ENCODE measurements at places on chromosomes 3 and 15.

DNA sequence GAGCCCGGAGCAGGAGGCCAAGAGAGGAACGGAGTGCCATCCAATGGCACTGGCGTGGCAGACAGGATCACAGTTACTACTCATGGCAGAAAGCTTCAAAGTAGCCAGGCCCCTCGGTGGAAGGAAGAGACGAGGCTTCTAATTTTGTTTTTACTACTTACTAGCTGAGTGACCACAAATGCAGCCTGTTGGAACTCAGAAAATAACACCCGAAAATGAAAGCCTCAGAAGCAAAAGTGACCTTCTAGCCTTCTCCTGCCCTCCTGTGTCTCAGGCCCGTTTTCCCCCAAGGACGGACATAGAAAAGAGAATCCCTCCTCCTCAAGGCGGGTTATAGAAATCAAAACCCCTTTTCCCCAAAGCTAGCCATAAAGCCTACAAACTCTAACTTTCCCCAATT lies 9.9 kb upstream of the STRA6 start:
- DNase-seq = no peak

DNA sequence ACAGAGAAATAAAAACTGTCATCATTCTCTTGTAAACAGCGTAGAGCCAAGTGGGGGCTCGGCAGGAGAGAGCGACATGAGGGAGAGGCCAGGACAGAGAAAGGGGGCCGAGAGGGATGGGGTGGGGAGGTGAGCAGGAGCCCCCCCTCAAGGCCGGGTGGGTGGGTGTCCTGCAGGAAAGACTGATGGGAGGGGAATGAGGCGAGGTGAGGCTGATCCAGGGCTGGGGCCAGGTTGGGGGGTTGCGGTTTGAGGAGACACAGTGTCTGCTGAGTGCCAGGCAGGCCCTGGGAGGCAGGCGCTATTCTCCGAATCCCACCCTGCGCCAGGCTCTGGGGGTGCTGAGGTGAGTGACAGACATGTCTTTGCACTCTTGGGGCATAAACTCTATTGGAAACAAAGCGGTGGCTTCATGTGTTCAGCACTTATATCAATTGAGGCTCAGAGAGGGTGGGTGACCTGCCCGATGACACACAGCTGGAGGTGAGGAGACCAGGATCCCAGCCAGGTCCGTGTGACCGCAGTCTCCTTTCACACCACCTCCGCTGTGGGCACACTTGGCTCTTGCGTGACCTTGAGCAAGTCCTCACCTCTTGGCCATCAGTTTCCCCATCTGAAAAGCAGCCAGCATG lies 19.6 kb upstream of the CSPG4 start:
- DNase-seq = no peak

DNA sequence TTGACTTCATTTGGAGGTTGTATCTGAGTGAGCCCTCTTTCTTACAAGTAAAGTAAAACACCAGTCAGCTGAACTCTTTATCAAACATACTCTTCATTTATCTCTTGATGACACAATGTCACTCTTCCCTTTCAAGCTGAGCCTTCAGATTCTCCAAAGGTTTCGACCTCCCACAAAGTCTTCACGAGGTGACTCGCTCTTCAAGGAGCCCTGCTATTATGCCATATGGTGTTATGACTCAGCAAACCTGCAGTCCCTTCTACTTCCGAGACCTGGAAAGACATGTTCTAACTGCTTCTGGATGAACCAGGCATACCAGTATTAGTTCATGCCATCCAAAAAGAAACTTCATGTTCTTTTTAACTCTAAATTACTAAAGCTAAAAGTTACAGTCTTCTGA lies 23.1 kb downstream of the AADAC start:
- no peak for DNase-seq

GRCh38 chr3:2236203-2236602 lies 137.5 kb downstream of the CNTN4 start:
- no peak for DNase-seq

DNA sequence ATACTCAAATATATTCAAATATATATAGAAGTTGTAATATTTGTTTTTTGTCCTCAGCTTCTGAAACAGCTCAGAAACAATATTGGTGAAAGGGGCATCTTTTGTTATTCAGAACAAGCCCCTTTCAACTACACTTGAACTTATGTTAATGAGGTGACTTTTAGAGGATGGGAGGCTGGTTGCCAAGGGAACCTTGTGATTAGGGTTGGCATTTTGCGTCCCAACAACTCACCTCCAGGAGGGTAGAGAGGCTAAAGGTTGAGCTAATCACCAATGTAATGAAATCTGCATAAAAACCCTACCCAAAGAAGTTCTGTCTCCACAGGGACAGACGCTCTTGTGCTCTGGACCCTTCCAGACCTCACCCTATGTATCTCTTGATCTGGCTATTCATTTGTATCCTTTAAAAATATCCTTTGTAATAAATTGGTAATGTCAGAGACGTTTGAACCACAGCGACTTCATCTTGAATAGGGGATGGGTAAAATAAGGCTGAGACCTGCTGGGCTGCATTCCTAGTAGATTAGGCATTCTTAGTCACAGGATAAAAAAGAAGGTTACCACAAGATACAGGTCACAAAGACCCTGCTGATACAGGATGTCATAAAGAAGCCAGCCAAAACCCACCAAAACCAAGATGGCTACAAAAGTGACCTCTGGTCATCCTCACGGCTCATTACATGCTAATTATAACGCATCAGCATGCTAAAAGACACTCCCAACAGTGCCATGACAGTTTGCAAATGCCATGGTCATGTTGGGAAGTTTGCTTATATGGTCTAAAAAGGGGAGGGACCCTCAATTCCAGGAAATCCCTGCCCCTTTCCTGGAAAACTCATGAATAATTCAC lies 111.1 kb downstream of the FMN1 start:
- no peak for DNase-seq

DNA sequence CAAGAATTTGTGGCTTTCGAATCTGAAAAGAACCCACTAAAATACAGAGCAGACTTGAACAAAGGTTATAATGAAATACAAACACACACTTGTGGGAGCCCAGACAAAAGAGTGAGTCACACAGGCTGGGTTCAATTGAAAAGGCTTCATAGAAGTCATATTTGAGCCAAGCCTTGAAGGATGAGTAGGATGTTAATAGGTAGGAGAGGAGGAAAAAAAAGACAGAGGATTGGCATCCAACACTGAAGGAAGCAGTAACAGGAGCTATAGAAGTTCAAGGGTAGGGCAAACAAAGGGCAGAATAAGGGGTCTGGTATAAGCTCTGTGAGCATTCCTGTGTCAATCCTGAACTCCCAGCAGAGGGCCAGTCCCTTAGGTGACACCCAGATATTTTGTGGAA lies 325.4 kb downstream of the FOXP1 start:
- no peak for DNase-seq

- DNase-seq = no peak
Observed at GRCh38 chr3:140809316-140809715, 131.5 kb downstream of the TRIM42 start.
